RCC 7860 (cell line): ENCODE measurements at places on chromosomes 4 and X.

DNA sequence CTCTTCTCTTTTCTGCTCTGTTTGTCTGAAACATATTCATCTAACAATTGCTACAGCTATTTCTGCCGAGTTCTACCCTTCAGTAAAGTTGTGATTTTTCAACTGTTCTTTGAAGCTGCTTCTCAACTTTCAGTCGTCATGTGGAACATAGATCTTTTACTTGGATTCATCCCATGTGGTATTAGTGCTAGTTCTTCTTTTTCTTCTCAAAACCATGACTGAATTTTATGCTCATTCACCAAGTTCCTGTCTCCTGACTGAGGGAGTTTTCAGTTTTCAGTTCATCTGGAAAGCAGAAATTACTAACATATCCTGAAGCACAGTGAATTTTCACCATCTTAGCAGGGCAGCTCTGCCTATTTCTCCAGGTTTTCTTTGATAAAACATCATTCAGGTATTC lies 12.1 kb downstream of the ACSL4 start:
- DNase-seq = no peak

- DNase-seq = peak; percentile 24
Measured at GRCh38 chr4:119735165-119735651, 106.6 kb upstream of the PDE5A start.

GRCh38 chrX:17654116-17654515 lies 83.2 kb upstream of the SCML1 start:
- DNase-seq = no peak

- no peak for DNase-seq
Measured at GRCh38 chrX:99137488-99137887, 1272.6 kb downstream of the PCDH19 start.

GRCh38 chrX:111244235-111244750 lies 26.0 kb downstream of the CAPN6 start:
- DNase-seq = peak; percentile 48

DNA sequence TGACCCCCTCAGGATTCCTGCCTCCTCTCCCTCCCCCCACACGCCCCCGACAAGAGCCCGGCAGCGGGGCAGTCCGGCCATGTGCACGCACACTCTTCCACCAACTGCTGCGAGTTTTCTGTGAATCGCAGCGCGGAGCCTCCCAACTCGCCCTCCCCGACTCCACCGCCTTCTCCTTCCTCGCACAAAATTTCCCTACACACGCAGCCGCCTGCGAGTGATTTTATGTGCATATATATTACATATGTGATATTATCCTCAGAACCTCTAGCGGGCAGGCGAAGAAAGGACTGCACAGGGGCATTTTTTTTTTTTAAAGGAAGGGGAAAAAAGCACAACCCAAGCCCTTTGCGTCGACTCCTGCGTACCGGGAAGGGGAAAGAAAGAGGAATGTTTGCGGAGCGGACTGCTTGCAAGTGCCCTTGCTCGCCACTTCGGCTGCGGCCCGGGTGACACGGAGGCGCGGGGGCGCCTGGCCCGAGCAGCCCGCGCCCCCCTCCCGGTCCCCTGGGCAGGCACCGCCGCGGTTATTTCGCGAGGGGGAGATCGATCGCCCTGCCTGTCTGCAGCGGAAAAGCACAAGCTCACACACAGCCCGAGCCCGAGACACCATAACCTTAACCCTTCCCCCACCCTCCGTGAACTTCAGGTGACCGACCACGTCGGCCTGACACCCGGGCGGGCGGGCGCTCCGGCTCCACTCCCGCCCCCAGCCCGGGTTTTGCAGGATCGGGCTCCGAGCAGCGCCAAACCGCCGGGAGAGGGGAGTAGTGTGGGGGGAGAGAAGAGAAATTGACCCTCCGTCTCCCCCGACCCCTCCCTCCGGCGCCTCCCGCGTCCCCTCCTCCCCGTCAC lies 2.3 kb downstream of the ZNF827 start:
- peak; percentile 48 for DNase-seq

DNA sequence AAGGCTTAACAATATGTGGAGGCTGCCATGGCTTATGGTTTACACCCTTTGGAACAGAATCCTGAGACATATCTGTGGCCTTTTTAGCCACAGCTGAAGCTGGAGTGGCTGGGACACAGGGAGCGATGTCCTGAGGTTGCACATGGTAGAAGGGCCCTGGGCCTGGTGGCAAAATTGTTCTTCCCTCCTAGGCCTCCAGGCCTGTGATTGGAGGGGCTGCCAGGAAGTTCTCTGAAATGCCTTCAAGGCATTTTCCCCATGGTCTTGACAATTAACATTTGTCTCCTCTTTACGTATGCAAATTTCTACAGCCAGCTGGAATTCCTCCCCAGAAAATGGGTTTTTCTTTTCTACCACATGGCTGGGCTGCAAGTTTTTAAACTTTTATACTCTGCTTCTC lies 39.1 kb upstream of the MAGEA8 start:
- no peak for DNase-seq

- no peak for DNase-seq
Measured at GRCh38 chr4:183035726-183036415, 63.2 kb upstream of the WWC2 start.

DNA sequence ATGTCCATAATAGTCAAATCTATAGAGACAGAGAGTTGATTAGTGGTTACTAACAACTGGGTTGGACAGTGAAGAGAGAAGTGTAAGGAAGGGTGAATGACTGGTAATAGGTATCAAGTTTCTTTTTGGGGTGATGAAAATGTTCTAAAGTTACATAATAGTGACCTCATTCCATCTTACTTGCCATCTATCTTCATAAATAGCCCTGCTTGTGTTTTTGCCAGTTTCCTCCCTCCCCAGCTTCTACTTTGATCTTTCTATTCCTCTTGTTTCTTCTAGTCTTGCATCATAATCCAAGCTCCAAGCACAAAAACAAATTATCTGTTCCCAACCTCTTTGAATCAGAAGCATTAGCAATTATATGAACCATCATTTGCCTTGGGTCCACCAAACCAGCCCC lies 40.2 kb upstream of the TET2 start:
- DNase-seq = no peak

- no peak for DNase-seq
Measured at GRCh38 chr4:113356453-113356852, 307.0 kb downstream of the ANK2 start.
